ENCODE measurements at places on chromosomes 13 and 19.
A peak's percentile ranks its signal among the peaks of the same experiment; 100 is the strongest.

GRCh38 chr13:43260999-43261398 lies 237.6 kb downstream of the DNAJC15 start:
- DNase-seq: no peak

DNA sequence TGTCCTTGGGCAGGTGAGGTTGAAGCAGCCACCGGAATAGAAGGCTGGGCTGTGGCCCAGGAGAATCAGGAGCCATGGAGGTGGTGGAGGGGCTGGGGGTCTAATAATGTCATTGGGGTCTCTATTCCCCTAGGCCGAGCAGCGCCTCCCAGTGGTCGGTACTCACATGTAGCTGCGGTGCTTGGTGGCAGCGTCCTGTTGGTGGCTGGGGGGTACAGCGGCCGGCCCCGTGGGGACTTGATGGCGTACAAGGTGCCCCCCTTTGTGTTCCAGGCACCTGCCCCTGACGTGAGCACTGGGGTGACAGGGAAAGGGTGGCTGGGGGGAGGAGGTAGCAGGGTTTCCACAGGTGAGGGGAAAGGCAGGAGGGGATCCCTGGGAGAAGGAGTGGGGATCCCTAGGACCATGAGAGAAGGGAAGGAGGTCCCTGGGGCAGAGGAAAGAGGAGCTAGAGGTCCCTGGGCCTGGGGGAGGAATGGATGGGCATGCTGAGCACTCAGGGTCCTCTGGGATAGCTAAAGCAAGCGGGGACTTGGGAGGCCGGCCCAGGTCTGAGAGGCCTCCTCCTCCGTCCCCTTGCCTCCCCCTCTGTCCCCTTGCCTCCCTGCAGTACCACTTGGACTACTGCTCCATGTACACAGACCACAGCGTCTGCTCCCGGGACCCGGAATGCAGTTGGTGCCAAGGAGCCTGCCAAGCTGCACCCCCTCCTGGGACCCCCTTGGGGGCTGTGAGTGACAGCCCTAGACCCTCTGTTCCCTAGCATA lies 18.1 kb downstream of the MEGF8 start:
- no peak for DNase-seq

GRCh38 chr13:110337247-110337646 lies 30.2 kb downstream of the COL4A2 start:
- no peak for DNase-seq

DNA sequence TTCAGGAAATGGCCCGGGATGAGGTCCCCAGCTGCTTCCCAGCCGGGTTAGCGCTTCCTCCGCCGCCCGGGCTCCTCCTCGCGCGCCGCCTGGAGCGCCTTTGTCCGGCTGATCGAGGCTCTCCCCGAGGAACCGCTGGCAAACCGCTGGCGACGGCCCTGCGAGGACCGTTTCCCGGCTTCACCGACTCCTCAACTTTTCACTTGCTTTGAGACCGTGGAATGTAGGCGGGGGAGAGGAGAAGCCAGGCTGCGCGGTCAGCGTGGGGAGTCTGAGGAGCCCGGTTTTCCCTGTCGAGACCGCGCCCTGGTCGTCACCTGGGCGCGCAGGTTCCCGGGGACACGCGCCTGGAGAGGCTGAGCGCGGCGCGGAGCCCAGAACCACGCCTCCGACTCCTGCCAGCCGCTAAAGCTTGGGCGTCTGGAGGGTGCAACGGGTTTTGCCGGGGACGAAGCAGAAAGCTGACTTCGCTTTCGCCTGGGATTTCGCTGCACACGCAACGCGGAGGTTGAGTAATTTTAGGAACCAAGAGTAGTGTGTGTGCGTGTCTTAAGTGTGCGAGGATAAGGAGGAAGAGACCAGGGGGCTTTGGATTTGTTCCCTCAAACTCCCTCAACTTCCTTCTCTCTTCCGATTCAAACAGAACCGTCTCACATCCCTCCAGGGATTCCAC lies 7.3 kb upstream of the DGKH start:
- peak; percentile 55 for DNase-seq

GRCh38 chr19:1856698-1857603 lies 6.4 kb downstream of the KLF16 start:
- DNase-seq: peak; percentile 61

DNA sequence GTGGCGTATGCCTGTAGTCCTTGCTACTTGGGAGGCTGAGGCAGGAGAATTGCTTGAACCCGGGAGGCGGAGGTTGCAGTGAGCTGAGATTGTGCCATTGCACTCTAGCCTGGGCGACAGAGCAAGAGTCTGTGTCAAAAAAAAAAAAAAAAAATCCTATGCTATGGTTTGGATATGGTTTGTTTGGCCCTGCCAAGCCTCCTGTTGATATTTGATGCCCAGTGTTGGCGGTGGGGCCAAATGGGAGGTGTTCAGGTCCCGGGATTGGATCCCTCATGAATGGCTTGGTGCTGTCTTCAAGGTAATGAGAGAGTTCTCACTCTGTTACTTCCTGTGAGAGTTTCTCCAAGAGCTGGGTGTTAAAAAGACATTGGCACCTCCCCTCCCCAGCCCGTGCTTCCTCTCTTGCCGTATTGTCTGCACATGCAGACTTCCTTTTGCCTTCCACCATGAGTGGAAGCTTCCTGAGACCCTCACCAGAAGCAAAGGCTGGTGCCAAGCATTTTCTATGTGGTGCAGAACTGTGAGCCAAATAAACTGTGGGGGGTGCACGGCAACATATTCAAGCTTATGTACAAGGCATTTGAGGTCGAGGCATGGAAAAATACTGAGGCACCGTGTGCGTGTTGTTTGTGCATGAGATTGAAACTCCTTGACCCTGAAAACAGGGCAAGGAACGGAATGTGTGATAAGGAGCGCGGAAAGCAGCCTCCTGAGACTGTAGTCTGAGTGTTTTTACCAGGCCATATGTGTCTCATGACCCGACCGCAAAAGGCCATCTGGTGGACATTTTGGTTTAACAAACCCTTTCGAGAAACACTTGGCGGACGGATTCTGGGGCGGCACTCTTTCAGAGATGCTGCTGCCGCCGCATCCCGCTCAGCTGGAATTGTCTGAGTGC lies 7.3 kb downstream of the SIGLEC9 start:
- no peak for DNase-seq

- DNase-seq: no peak
Observed at GRCh38 chr19:46955813-46956371, 63.7 kb upstream of the NPAS1 start.

Measured in activated T-cell treated with anti-CD3 and anti-CD28 coated beads, Interleukin-2, amount 50 U/mL, for 1 hour (primary cell).